Body of pancreas (tissue), 4 donors: ENCODE measurements at places on chromosomes 7 and 10. TPM values are rescaled to one million over a fixed set of nuclear protein-coding genes. Genes with fewer than 3 reads are reported as not detected.

GRCh38 chr7:36966636-36967035, 242.3 kb upstream of the AOAH start:
- no peak for DNase-seq

- no peak for DNase-seq
These were observed 111.0 kb downstream of the EGFR start for GRCh38 chr7:55129541-55130394.

- peak; percentile 57 for DNase-seq
These were observed 595 bp upstream of the SUN1 start for GRCh38 chr7:831596-832166.

GRCh38 chr7:106862317-106863089, 2.6 kb upstream of the PIK3CG start:
- DNase-seq: no peak

- DNase-seq: peak; percentile 75
These were observed 561 bp downstream of the PLEKHA1 start for GRCh38 chr10:122374859-122375678.

DNA sequence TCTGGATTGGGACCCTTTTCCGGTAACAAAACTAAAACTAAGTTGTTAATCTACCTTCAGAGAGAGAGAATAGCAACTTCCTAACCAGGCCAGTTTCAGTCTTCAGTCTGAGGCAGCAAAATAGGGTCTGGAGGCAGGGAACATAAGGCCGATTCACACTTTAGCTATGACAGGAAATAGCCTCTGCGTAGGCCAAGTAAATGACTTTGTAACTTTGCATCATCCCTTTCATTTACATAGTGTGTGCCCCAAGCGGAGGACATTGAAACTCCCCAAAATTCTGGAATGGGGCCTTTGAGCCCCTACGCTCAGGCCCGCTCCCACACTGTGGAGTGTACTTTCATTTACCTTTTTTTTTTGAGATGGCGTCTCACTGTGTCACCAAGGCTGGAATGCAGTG, 1.7 kb upstream of the UPP1 start:
- DNase-seq: no peak

- DNase-seq: no peak
These were observed 17.0 kb downstream of the TRA2A start for GRCh38 chr7:23514755-23515154.

GRCh38 chr10:113967126-113967525, 76.5 kb upstream of the ADRB1 start:
- no peak for DNase-seq

- DNase-seq: no peak
These were observed 3.6 kb downstream of the YWHAG start for GRCh38 chr7:76354981-76355730.

DNA sequence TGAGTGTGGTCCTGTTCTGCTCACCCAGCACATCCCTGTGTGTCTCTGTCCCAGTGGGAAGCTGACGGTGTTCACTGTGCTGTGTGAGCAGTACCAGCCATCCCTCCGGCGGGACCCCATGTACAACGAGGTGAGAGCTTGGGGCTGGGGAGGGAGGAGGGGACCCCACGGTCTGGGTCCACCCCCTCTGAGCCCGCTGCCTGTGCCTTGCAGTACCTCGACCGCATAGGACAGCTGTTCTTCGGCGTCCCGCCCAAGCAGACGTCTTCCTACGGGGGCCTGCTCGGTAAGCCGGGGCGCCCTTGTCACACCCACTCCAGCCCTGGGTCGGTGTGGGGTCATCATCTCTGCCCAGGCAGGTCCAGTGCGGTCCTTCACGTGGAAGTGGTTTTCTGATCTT, 17.3 kb downstream of the GET4 start:
- no peak for DNase-seq

GRID1 gene
- 1.0 TPM for total RNA-seq

DNA sequence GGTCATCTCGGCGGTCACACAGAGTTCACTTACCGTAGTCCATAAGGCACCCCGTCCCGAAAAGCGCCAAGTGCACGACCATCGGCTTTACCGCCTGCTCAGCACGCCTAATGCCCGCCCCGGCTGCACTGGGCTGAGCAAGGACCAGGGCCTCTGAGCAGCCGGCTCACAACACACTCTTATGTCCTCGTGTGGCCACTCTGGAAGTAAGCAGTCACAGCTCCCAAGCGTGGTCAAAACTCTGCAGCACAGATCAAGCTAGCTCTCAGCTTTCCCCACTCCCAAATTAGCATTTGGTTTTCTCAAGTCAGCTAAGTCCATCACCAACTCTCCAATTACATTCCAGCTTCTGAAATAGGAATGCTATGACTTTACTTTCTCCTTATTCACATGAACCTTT, 57.7 kb downstream of the MAD1L1 start:
- no peak for DNase-seq

GRCh38 chr7:100688326-100688860, 5.7 kb downstream of the GIGYF1 start:
- DNase-seq: no peak

DNA sequence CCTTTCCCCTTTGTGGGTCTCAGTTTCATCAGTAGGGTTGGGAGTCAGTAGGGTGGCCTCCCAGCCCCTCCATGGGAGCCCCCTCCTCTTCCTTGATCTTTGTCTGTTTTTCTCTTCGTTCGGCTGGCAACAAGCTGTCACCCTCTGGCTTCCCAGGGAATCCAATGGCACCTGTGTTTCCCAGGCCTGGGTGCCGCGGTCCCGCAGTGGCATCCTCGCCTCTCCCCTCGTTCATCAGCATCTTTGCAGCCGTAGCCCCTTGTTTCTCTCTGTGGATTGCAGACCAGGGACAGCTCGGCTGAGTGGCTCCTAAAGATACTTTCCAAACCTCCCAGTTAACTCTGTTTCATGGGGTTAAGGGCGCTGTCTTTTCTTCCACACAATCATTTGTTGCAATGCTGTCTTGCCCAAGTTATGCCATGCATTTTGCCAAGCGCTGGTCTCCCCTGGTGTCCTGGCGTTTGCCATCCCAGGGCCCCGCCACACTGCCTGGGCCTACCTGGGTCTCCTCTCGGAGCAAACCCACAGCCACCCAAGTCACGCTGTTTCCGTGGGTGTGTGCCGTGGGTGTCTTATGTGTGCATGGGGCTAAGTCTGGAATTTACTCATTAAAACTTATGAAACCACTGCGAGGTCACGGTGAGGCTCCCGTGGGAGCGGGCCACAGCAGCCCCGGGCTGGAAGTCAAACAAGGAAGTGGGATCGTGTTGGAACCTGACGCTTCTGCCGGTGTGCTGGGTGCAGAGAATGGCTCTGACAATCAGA, 189.4 kb upstream of the SHH start:
- no peak for DNase-seq
